ENCODE measurements at places on chromosomes 5 and 9. TPM values are rescaled to one million over a fixed set of nuclear protein-coding genes. Genes with fewer than 3 reads are reported as not detected.

IL5 gene
- not detected for polyA plus RNA-seq

C9 gene
- polyA plus RNA-seq: not detected

EPB41L4A gene
- polyA plus RNA-seq: 0.30 TPM

GRCh38 chr5:21685522-21685921 lies 1167.6 kb downstream of the CDH12 start:
- H3K4me1 ChIP-seq: no peaks in the 10 kb centered on the region
- no peak overlapping the region for H3K27ac ChIP-seq
- no peaks in the 10 kb centered on the region for H3K27me3 ChIP-seq
- H3K36me3 ChIP-seq: no peaks in the 10 kb centered on the region
- no peak overlapping the region for H3K4me3 ChIP-seq
- DNase-seq: no peak

DNA sequence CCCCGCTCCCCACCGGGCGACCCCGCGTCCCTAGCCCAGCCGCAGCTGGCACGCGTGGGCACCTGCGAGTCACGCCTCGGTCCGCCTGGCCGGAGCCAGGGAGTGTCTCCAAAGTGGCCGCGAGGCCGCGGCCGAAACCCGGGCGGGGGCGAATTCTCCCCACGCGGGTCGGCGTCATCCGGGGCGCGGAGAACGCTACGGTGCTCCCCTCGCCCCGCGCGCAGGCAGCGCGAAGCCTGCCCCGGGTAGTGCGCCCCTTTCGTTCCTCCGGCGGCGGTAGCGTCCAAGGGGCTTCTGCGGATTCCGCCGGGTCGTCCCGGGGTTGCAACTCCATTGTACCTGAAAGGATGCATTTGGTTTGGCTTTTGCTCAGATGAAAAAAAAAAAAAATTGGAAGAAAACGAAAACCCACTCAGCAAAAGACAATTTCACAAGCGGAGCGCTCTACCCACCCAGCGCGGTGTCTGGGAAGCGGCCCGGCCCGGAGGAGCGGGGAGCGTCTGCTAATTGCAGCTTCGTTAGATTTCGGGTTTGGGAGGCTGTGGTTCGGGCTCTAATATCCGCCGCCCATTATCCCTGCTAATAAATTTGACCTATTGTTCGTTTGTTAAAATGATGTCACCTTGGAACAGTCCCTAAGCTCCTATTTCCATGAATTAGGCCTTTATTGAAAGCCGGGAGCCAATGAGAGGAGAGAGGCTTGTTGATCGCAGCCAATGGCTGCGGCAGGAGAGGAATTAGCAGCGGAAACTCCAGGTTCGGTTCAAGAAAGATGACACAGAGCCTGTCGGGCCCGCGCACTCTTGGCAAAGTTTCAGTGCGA lies at the start of gene TLX3:
Gene TLX3, plus strand, starts transcription at position 796 of the 823 bp plus-strand sequence. CDS start 118 bp downstream, outside the sequence.
- H3K4me1 ChIP-seq: no peaks in the 10 kb centered on the region
- H3K27me3 ChIP-seq: peaks cover 35% of the 10 kb centered on the region
- no peaks in the 10 kb centered on the region for H3K36me3 ChIP-seq
- DNase-seq: no peak

DNA sequence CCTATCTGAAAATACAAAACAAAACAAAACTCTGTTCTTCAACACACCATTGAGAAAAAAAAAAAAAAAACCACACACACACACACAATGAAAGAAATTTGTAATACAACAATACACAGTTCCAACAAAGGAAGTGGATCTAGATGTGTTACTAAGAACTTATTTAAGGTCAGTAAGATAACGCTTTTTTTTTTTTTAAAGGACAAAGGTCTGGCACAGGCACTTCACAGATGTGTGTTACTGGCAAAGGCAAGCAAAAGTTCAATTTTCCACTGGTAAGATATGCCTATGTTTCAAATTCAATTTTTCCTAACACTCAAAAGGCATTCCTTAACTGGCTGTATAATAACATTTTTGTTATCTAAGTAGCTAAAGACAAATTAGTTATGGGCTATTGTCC lies 3.6 kb downstream of the RFK start:
- H3K4me3 ChIP-seq: no peak overlapping the region
- peaks cover 9% of the 10 kb centered on the region for H3K36me3 ChIP-seq
- no peak overlapping the region for H3K27ac ChIP-seq
- H3K27me3 ChIP-seq: no peaks in the 10 kb centered on the region
- peaks cover 23% of the 10 kb centered on the region for H3K4me1 ChIP-seq
- DNase-seq: no peak

GRCh38 chr9:137685035-137685740 lies 66.4 kb downstream of the EHMT1 start:
- H3K4me3 ChIP-seq: no peak overlapping the region
- peaks cover 4% of the 10 kb centered on the region for H3K36me3 ChIP-seq
- H3K27me3 ChIP-seq: no peaks in the 10 kb centered on the region

DNA sequence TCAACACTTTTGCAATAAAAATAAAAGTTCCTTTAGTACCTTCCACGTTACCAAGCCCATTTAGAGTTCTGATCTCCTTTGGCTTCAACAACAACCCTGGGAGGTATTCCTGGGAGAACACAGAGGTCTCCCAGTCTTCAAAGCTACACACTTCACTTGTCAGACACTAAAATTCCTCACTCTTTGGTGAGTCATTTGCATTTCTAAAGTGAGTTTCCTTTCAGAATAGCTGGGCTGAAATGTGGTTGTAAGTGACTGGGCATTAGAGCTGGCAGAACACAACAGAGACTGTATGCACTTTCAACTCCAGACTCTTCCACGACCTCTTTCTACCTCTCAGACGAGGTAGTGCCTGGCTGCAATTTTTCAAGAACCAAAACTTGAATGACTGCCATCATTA lies 11.5 kb upstream of the F2RL1 start:
- H3K4me3 ChIP-seq: no peak overlapping the region
- no peak for DNase-seq

DNA sequence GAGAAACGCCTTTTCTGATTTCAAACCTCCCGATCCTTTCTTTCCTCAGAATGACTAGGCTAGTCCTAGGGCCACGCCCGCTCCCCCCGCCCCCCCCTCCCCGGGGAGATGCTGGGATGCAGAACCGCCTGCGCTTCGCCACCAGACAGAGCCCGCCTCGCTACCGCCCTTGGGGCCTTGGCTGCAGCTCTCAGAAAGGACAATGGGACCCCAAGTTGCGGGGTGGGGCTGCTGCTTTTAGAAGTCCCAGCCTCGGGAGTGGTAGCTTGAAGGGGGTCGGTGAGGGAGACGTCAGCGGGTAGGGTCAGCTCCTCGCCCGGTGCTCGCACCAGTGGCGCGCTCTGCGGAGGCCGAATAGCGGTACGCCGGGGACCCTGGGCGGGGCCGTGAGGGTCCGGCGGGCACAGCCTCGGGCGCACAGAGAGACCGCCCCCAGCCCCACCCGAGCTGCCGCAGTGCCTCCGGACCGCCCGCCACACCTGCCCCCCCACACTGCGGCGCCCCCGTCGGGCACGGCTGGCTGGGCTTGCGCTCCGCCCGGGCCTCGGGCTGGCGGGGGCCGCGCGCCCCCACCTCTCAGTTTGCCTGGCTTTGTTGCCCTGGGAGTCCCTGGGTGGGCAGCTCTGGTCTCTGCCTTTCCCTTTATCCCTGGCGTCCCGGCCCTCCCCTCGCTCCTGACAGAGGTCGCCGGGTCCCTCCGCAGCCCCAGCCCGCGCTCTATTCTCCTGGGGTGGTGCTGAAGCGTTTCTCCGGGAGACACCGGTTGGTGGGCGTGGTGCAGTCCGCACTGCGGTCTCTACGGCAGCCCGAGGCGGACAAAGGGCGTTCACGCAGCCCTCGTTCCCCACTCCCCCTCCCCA lies 1.2 kb downstream of the MAP1B start:
- no peaks in the 10 kb centered on the region for H3K4me1 ChIP-seq
- H3K27ac ChIP-seq: no peak overlapping the region
- H3K36me3 ChIP-seq: no peaks in the 10 kb centered on the region

DNA sequence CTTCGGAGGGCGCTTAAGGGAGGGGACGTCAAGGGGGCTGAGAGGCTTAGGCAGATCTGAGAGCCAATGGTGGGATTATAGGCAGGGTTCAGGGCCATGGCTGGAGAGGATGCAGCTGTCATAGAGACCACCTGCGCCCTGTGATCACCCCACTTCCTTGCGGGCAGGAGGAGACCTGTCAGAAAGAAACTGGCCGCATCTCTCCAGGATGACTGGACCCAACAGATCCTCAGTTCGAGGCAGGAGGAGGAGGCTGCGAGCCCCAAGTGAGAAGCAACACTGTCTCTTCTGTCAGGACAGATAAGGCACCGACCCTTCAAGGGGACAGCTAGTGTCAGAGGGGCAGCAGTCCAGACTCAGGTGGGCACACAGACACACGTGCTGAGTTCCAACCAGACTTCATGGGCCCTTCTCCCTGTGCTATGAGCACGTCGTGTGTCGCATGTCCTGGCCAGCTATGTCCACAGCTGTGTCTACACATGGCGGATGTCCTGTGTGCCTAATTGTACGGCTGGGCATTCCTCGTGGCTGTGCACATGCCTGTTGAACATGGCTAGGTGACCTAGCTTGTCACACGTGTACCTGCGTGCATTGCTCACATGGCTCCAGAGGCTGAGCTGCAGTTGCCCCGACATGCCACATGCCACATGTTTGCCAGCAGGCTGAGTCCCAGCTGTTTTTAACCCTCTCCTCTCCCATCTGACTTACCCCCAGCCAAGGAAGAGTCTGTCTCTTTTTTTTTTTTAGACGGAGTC lies 583 bp upstream of the AQP3 start:
- H3K4me3 ChIP-seq: peak overlapping the region; percentile 42
- no peaks in the 10 kb centered on the region for H3K27me3 ChIP-seq
- peak overlapping the region; percentile 75 for H3K27ac ChIP-seq
- DNase-seq: peak; percentile 38
- H3K4me1 ChIP-seq: peaks cover 65% of the 10 kb centered on the region

GRCh38 chr5:152625696-152626095 lies 220.6 kb upstream of the NMUR2 start:
- no peaks in the 10 kb centered on the region for H3K36me3 ChIP-seq
- no peak overlapping the region for H3K4me3 ChIP-seq
- H3K27ac ChIP-seq: no peak overlapping the region
- no peak for DNase-seq
- no peaks in the 10 kb centered on the region for H3K27me3 ChIP-seq

- no peaks in the 10 kb centered on the region for H3K36me3 ChIP-seq
- H3K27ac ChIP-seq: no peak overlapping the region
- no peaks in the 10 kb centered on the region for H3K4me1 ChIP-seq
- DNase-seq: no peak
Observed at GRCh38 chr5:5347442-5347841, 75.0 kb upstream of the ICE1 start.

- H3K27ac ChIP-seq: no peak overlapping the region
- no peaks in the 10 kb centered on the region for H3K36me3 ChIP-seq
- no peak overlapping the region for H3K4me3 ChIP-seq
- no peaks in the 10 kb centered on the region for H3K4me1 ChIP-seq
- no peak for DNase-seq
- H3K27me3 ChIP-seq: no peaks in the 10 kb centered on the region
Observed at GRCh38 chr5:4758550-4758949, 381.6 kb upstream of the ADAMTS16 start.

GRCh38 chr5:157390551-157391297 lies 69.3 kb upstream of the NIPAL4 start:
- no peaks in the 10 kb centered on the region for H3K27me3 ChIP-seq
- peak; percentile 71 for DNase-seq
- peaks cover 59% of the 10 kb centered on the region for H3K36me3 ChIP-seq
- H3K27ac ChIP-seq: peak overlapping the region; percentile 41
